A172 (cell line): ENCODE measurements at places on chromosomes 13 and 19. TPM values are rescaled to one million over a fixed set of nuclear protein-coding genes. Genes with fewer than 3 reads are reported as not detected.

DNA sequence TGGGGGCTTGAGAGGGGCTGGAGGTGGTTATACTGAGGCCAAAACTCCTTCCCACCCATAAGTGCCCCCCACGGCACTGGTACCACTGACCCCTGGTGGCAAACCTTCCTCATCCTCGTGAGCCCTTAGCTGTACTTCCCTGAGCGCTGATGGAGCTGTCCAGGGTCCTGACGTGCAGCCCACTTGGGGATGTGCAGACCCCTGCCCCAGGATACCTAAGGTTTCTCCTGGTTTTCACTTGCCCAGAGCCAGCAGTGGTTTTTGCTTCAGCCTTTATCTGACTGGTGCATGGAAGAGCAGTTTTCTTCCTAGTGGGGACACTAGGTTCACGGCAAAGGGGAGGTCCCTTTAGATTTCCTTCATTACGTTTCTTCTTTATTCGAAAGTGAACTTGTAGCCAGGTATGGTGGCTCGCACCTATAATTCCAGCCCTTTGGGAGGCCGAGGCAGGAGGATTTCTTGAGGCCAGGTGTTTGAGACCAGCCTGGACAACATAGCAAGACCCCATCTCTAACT is 28.7 kb upstream of the KCTD15 start:
- peak; percentile 29 for DNase-seq

GRCh38 chr19:29963576-29963975 is 21.5 kb downstream of the URI1 start:
- no peak for DNase-seq

GRCh38 chr13:113787694-113788093 is 28.7 kb downstream of the TMEM255B start:
- DNase-seq: no peak

DNA sequence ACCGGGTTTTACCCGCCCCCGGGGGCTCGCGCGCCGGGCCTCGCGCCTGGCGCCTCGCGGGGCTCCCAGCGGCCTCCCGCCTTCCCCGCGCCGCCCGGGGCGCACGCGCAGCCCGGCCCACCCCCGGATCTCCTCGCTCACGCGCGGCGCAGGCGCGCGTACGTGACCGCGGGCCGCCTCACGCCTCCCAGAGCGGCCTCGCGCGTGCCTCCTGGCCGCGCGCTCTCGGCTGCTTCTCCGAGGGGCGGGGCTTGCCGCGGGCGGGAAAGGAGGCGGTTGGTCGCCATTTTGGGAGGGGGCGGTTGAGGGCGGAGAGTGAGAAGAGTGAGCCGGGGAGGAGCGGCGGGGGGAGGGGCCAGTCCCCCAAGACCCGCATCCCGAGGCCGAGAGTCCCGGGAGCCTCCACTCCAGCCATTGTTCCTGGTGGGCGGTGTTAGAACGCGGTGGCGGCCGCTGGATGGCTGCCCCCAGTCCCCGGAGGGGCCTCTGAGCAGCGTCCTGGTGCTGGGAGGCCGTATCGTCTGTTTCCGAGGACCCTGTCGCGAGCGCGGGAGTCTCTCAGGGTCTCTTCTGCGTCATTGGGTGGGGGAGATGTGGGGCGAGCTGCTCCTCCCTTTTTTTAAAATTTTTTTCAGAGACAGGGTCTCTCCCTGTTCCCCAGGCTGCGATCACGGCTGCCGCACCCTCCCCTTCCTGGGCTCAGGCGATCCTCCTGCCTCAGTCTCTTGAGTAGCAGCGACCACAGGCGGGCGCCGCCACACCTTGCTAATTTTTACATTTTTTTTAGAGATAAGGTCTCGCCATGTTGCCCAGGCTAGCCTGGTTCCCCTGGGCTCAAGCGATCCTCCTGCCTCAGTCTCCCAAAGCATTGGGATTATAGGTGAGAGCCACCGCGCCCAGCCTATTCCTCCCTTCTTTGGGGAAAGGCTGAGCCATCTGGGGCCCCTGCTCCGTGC is at the start of gene ZNF541:
Gene ZNF541 (minus strand): TSS at position 78 of the 956 bp plus-strand sequence. CDS start 17,292 bp downstream, outside the sequence.
- DNase-seq: no peak

- no peak for DNase-seq
Measured at GRCh38 chr19:44765033-44765948, 12.4 kb upstream of the CBLC start.

- no peak for DNase-seq
Measured at GRCh38 chr13:30877335-30877734, 28.7 kb upstream of the MEDAG start.

Gene FCAR
- total RNA-seq: not detected in 2 replicates

Gene KIR2DL1
- total RNA-seq: not detected in 2 replicates
